ENCODE measurements at places on chromosomes 5 and 9. TPM values are rescaled to one million over a fixed set of nuclear protein-coding genes. Genes with fewer than 3 reads are reported as not detected.

The F2RL2 gene
- not detected for total RNA-seq

The ADAMTS16 gene
- total RNA-seq: 0.82 TPM

The ANKRD34B gene
- not detected for total RNA-seq

The IL4 gene
- total RNA-seq: not detected

The SLC35D2 gene
- total RNA-seq: 18.6 TPM

The GABRA1 gene
- total RNA-seq: not detected

The HTR1A gene
- total RNA-seq: not detected

The SLC6A7 gene
- not detected for total RNA-seq

The CRHBP gene
- 2.0 TPM for total RNA-seq
